ENCODE measurements at places on chromosomes 11 and 22. TPM values are rescaled to one million over a fixed set of nuclear protein-coding genes. Genes with fewer than 3 reads are reported as not detected.

DNA sequence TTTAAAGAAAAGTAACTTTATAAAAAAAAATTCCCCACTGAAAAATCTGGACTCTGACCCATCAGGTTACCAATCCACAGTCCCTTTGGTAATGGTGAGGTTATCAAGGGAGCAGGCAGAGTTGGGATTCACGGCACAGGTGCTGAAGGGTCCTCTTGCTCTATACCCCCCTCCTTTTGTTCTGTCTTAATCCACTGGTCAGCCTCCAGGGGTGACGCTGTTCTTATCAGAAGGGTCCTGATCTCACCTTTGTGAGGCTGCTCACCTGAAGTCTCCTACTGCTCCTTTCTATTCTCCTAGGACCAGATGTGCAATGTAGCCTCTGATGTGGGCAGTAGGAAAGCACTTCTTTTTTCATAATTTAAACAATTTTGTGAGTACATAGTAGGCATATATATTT, 80.6 kb upstream of the E2F8 start:
- no peak for DNase-seq
- H3K36me3 ChIP-seq = no peaks in the 10 kb centered on the region
- no peaks in the 10 kb centered on the region for H3K4me1 ChIP-seq
- H3K27ac ChIP-seq = no peak overlapping the region

GRCh38 chr22:17143826-17144225, 15.3 kb downstream of the HDHD5 start:
- no peaks in the 10 kb centered on the region for H3K36me3 ChIP-seq
- H3K27ac ChIP-seq = no peak overlapping the region
- no peaks in the 10 kb centered on the region for H3K27me3 ChIP-seq

DNA sequence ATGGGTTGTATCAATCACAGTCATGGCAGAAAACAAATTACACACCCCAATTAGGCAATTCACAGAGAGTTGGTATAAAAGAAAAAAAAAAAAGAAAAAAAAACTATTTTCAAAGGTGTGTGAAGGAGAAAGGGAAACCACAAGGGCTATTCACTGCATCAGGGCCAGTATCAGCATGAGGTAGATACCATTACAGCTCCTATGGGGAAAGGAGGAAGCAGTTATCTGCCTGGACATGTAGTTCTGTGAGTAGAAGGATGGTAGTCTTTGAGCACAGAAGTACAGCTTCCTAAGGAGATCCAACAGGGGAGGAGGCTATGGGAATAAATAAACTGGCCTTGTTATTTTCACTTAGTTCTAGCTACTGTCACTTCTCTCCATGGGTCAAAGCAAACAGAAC, 746.1 kb downstream of the LUZP2 start:
- H3K4me1 ChIP-seq = no peaks in the 10 kb centered on the region
- no peak overlapping the region for H3K27ac ChIP-seq
- no peak for DNase-seq

DNA sequence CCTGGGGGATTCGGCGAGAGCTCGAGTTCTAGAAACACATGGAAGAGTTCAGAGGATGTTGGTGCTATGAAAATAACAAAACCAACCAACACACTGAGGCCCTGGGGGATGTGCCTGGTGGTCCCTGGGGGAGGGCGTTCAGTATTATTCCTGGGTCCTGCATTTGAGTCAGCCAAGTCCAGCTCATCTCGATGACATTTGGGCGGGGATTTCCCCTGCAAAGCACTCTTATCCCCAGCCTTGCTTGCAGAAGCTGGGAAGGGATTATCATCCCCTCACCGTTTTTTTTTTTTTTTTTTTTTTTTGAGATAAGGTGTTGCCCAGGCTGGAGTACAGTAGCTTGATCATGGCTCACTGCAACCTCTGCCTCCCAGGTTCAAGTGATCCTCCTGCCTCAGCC, 2.1 kb upstream of the SMIM38 start:
- H3K4me1 ChIP-seq = no peaks in the 10 kb centered on the region
- no peaks in the 10 kb centered on the region for H3K36me3 ChIP-seq
- no peaks in the 10 kb centered on the region for H3K27me3 ChIP-seq

OR51B2 gene
- not detected for total RNA-seq
